ENCODE measurements at places on chromosomes 1 and 21.

- no peak for DNase-seq
Measured at GRCh38 chr1:232377494-232377770, 252.5 kb downstream of the SIPA1L2 start.

DNA sequence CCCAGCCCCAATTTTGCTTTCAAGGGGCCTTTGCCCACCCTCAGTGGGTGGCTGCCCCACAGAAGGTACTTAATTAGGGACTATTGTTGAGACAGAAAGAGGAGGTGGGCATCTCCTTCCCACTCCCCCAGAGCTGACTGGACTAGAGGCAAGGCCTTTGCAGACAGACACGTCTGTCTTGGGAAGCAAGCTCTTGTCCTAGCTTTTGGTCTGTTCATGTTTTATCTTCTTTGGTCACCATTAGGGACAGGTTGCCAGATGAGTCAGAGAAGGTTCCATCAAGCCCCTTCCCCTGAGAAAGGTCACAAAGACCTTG is 27.7 kb downstream of the PTAFR start:
- no peak for DNase-seq

GRCh38 chr21:43911015-43911934 is 46.3 kb downstream of the AGPAT3 start:
- DNase-seq, result no peak

GRCh38 chr21:45228656-45229240 is 58.9 kb downstream of the POFUT2 start:
- no peak for DNase-seq

DNA sequence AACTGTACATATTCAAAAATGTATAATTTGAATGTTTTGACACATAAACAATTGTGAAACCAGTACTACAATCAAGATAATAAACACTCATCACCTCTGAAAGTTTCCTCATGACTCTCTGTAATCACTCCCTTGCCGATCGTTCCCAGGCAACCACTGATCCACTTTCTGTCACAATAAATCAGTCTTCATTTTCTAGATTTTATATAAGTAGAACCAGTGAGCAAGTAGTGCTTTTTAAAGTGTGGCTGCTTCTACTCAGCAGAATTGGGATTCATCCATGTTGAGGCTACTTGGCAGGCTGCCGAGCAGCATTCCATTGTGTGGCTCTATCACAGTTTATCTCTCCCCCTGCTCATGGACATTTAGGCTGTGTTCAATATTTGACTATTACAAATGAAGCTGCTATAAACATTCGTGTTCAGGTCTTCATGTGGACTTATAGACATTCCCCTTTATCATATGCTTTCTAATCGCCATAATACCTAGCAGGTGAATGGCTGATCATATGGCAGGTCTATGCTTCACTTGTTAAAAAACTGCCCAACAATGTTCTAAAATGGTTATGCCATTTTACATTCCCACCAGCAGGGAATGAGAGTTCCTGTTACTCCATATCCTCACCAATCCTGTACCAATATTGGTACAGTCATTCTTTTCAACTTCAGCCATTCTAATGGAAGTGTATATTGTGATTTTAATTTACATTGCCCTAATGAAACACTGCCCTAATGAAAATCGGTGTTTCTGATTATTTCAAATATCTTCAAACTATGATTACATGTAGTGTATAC is 20.5 kb downstream of the TEX38 start:
- no peak for DNase-seq

GRCh38 chr1:13749543-13750341 is 49.8 kb downstream of the PRDM2 start:
- peak; percentile 74 for DNase-seq

- DNase-seq, result no peak
Measured at GRCh38 chr1:16905868-16906702, 10.3 kb downstream of the RNU1-2 start.

DNA sequence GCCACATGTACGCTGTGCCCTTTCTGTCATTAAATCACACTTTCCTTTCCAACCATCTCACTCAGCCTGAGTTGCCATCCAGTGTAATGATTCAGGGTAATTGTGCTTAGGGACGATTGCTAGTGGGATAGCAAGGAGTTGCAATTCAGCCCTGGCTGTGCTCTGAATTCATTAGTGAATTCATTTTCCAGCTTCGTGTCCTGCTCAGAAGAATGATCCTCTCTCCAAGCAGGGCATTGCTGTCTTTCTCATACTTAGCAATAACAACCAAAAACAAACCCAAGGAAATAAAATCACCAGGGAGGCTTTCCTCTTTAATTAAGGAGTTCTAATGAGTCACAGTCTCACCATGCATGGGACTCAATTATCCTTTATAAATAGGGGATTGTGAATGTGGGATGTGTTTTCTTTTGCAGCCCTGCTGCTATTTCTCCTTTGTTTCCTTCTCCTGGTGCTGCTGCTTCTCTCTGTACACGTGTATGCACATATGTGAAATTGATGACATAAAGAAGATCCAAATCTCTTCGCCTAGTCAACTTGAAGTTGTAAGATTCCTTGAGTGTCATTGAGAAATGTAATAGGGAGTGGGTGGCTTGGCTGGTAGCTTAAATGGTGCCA is 167.0 kb downstream of the TSEN15 start:
- DNase-seq, result no peak

DNA sequence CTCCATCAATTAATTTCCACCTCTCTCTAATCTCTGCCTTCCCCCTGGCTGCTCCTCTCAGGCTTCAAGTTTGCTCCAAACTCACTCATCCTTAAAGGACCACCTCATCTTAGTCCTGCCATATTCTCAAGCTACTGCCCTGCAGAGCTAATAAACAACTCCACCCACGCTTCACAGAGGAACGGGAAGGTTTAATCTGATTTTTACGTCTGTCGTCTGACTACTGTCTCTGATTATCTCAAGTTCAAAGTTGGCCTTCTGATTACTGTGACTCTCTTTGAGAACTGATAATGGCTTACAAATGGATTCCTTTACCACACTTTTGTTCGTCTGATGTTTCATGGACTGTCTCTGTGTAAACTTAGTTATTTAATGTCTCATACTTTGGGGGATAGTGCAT is 7.6 kb upstream of the CPT2 start:
- no peak for DNase-seq

DNA sequence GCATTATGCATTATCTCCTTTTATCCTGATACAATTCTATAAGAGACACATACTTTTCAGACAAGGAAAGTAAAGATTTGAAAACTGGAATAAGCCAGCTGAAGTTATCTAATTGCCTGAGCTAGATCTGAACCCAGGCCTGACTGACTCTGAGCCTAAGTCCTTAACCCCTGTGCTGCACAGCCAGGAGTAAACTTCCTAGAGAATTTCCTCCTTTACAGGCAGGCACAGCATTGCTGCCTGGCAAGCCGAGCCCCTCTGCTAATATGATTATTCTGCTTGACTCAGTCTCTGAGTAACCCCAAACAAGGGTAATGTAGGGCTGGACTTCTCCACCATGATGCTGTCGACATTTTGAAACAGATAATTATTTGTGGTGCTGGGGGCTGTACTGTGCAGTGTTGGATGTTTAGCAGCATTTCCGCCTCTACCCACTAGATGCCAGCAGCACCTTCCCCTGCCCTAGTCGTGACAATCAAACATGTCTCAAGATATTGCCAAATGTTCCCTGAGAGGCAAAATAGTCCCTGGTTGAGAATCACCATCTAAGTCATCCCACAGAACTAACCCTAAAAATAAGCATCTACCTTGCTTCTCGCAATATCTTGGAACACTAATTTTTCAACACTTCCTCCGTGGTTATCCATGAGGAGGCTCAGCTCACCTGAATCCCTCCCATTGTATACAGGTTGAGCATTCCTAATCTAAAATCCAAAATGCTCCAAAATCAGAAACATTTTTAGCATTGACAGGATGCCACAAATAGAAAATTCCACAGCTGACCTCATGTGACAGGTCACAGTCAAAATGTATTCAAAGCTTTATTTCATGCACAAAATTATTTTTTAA is 18.5 kb downstream of the CAMK1G start:
- no peak for DNase-seq

DNA sequence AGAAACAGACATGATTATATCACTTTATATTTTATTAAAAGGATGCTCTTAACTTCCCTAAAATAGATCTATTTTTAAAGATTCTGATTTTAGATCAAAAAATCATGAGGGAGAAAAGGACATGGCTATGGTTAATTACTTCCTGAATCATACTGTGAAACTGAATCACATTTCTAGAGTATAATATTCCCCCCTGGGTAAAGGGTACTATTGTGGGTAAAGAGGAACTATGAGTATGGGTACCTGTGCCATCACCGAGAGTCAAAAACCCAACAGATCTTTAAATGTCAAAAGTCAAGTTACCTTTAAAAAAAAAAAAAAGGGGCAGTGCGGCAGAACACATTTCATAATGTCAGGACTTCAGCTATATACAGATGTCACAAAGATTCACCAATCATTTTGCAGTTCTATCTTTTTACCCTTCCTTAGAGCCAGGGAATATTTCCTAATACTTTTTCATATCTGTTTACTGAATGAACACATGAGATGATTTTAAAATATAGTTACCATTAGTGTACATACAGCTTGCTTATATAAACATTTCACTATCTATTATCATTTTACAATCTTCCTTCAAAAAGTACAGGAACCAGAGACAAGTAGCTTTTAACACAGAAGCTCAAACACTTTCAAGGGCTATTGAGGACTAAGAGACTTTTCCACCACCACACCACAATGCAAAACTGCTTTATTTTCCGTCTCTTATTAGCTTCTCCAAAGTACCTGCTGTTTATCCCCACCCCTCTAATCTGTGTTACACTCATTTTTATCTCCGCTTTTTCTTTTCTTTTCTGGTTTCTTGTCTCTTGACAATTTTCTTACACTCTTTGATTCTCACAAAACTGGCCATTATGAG is 45.0 kb downstream of the EVI5 start:
- DNase-seq, result no peak

GRCh38 chr1:5758859-5759578 is 233.2 kb downstream of the NPHP4 start:
- DNase-seq, result no peak

GRCh38 chr1:201982082-201982622 is 296 bp upstream of the RNPEP start:
- DNase-seq, result peak; percentile 86

- no peak for DNase-seq
Measured at GRCh38 chr1:60974524-60975372, 107.6 kb upstream of the NFIA start.

Data from type B pancreatic cell (in vitro differentiated cells).